ENCODE measurements at places on chromosomes 1 and 21.
A peak's percentile ranks its signal among the peaks of the same experiment; 100 is the strongest.

DNA sequence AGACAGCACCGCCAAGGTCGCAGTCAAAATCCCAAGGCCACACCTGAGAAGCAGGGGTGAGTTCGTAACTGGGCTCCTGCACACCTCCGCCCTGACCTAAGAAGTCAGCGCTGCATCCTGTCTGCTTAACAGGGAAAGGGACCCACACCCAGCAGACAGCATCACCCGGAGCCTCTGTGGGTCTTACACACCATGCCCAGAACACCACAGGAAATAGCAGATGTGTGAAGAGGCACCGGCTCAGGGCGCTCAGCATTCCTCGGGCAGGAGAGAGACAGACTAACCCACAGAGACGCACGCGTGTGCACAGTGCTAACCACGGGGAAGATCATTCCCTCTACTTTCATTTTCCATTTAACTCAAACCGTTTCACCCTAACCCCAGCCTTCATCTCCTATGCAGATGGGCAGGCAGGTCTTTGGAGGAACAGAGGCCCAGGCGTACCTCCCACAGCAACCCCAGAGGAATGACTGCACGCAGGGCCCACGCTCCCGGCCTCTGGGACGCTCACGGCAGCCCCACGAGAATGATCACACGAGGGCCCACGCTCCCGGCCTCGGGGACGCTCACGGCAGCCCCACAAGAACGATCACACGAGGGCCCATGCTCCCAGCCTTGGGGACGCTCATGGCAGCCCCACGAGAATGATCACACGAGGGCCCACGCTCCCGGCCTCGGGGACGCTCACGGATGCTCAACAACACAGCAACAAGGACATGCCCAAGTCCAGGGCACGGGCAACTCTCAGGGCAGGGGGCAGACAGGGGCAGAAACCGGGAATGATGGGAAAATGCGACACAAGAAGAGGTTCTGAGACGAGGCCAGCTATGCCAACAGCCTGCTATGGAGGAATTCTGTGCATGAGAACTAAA, 20.9 kb downstream of the POFUT2 start:
- no peak for DNase-seq

- peak; percentile 52 for DNase-seq
Observed at GRCh38 chr1:6245869-6246496, 2.0 kb downstream of the HES3 start.

DNA sequence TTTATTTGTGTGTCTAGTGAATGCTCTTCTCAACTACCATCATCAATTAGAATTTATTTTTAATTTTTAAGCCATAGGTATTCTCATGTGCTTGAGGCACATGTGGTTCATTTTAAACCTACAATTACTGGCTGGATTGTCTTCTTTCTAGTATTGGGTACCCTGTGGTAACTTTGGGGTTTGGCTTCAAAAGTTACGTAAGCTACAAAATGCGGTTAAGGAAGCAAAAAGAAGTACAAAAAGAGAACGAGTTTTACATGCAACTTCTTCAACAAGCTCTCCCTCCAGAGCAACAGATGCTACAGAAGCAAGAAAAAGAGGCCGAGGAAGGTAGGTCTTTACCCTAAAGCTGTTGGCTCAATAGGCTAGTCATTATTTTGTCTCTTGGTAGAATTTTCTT, 25.8 kb downstream of the MACO1 start:
- no peak for DNase-seq

GRCh38 chr1:61361931-61362330, 279.6 kb downstream of the NFIA start:
- no peak for DNase-seq

GRCh38 chr1:27581823-27582243, 22.1 kb downstream of the AHDC1 start:
- no peak for DNase-seq

DNA sequence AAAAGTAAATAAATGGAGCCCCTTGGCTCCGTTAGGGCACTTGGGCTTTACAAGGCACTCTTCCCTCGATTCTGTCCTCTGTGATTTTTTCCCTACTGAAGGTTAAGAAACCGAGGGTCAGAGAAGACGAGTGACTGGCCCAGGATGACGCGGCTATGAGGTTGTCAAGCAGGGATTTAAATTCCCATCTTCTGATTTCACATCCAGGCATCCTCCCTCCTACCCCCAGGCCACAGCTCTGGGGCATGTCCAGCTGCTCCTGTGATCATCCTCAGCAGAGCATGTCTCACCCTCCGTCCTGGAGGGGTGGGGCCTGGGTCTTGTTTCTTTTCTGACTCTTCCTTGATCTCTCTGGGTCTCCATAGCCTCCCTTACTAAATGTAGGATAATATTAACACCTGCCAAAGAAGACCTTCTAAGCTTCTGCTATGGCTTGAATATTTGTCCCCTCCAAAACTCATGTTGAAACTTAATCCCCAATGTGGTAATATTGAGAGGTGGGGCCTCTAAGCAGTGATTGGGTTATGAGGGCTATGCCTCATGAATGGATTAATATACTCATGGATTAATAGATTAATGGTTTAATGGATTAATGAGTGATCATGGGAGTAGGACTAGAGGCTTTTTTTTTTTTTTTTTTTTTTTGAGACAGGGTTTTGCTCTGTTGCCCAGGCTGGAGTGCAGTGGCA, 4.6 kb downstream of the CRYBG2 start:
- DNase-seq: no peak

DNA sequence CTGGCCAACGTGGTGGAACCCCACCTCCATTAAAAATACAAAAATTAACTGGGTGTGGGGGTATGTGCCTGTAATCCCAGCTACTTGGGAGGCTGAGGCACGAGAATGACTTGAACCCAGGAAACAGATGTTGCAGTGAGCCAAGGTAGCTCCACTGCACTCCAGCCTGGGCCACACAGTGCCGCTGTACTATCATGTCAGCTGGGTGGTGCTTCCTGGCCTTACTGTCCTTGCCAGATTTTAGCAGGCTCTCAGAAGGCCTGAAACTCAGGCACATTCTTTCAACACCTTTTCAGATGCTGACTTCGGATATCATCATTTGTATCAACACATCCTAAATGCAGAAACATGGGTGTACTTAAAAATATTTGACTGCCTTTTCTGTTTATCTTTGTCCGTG, 31.6 kb upstream of the NBL1 start:
- no peak for DNase-seq

DNA sequence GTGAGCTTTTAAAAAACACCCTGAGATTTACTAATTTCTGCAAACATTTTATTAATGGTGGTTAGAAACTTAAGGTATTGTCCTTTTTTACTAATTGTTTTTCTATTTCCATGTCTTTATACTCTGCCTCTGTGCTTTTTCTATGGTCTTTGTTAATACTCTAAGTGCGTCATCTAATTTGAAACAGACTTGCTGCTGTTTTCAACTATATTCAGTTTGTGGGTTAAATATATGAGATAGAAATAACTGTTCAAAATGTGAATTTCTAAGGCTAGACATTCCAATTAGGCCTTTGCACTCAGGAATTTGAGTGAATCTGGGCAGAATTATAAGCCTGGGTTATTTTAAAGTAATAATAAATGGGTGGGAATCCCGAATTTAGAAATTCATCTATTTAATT, 82.4 kb upstream of the COL11A1 start:
- DNase-seq: no peak

DNA sequence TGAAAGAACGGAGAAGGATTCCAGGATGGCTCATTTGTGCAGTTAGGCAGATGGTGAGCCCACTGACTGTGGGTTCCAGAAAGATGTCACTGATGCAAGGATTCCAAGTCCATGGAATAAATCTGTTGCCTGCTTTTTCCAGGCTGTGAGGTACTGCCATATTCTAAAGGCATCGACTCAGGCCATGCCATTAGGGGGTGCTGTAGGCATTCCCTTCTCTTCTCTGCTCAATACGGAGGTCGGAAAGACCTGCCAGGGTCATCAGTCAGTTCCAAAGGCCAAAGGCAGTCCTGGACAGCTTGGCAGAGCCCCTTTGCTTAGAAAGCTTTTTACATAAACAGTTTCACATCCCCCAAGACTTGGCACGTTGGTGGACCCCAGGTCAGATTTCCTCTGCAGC, 31.7 kb upstream of the TMEM125 start:
- DNase-seq: peak; percentile 28

DNA sequence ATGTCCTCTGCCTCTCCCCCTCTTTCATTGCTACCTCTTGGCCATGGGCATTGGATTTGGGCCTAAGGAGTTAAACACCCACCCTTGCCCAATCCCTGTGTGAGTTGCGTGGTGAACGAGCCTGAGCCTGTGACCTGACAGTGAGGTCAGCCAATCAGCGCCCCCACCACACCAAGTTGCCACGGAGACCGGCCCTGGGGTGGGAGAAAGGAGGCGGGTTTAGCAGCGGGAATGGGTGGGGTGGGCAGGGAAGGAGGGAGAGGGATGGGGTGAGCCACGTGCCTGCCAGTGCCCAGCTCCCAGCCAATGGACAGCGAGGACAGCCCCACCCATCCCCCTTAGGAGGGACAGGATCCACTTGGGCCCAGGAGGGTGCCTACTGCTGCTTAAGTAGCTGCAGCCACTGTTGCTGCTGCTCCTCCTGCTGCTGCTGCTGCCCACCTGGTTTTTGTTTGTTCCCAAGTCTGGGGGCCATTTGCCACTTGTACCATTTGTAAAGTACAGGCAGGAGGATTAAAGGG, 9.5 kb downstream of the ZBTB7B start:
- no peak for DNase-seq

- no peak for DNase-seq
Observed at GRCh38 chr1:73673971-73674370, 524.0 kb downstream of the LRRIQ3 start.

DNA sequence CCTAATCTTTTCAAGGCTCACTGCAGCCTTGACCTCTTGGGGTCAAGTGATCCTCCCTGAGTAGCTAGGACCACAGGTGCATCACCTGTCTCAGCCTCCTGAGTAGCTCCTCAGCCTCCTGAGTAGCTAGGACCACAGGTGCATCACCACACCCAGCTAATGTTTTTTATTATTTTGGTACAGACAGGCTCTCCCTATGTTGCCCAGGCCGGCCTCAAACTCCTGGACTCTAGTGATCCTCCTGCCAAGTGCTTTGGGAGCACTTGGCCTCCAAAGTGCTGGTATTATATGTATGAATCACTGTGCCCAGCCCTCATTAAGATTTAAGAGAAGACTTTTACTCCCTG, 58.5 kb upstream of the S1PR1 start:
- DNase-seq: no peak

DNA sequence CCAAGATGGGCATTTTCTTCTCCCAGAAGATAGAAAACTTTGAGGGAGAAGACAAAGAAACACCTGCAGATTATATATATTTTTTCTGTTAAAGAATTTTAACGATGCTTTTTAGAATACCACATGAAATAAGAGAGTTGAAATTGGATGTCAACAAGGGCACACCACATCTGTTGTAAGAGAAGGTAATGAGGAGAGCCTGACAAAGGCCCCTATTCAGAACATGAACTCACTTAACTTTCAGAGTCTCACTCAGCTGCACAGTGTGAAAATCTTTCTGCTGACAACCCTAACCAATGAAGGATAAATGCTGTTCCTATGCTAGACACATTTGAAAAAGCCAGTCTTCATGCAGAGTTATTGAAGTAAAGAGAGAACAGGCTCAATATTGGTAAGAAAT, 7.3 kb downstream of the KRTAP22-2 start:
- DNase-seq: no peak

DNA sequence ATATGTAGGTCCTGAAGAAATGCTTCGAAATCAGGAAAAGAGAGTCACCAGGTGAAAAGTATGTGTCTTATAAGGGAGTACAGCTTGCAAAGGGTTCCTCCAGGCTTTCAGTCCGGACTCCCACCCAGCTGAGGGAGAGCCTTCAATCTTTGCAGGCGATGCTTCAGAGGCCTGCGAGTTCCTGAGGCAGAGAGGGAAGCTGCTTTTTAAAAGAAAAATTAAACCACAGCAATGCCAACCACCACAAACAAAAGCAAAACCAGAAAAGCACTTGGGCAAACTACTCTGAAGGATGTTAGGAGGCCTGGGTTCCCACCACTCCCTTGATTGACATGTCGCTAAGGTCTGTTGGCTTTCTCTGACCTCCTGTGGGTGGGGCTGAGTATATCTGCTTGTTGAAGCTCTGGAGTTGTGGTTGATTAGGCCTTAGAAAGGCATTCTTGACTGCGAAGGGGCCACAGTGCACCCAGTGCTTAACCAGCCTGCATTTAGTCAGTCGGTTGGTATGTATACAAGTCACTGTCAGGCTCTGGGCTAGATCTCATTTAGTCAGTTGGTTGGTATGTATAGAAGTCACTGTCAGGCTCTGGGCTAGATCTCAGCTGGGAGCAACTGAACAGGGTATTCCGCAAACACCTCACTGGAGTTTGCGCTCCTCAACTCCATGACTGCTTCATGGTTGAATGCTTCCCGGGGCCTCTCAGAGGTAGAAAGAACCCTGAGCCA, 1.2 kb downstream of the NIPAL3 start:
- no peak for DNase-seq

DNA sequence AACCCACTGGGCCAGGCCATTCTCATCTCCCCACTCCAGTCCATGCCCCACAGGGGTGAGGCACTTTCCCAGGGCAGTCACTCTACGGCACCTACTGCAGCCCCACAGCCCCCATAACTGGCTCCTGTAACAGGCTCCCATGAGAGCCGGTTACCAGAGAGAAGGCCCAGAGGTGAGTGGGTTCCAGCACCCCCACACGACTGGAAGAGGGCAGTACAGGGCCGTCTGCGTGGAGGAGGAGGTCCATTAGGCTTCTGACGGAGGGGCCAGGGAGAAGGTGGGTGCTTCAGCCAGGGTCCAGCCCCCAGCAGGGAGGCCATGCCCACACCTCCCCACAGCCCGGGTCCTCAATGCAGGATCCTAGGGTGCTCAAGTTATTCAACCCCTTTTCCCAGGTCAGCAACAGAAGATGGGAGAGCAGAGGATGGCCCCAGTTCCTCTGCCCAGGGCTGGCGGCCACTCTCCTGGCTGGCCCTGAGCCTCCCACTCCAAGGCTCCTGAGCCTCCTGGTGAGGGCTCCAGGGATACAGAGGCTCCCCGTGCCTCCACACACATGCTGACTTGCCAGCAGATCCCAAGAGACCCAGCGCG, 1.6 kb downstream of the ACAP3 start:
- no peak for DNase-seq

DNA sequence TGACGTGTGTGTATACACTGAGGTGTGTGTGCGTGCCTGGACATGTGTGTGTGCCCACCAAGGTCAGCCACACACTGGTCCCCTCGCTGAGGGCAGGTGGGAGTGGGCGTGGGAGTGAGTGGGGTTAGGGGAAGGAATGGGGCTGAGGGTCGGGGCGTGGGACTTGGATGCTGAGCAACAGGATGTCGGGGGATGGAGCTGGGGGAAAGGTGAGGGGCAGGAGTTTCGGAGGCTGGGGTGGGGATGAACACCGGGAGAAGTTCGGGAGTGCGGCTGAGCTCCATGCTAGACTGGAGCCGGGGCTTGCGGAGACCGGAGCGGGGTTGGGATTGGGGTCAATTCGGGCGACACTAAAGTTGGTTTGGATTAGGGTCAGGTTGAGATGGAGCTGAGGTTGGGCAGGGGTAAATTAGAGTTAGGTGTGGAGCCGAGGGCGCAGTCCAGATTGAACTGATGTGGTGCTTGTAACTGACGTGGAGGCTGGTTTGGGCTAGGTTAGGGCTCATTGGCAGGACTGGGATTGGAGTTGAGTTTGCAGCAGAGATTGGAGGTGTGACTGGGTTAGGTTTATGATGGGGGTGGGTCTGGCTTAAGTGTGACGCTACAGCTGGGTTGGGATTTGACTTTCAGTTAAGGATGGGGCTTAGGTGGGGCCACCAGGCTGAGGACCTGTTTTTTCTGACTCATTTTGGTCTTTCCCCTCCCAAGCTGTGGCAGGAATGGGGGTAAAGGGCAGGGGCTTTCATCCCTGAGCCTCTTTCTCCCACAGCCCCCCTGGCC, 3.3 kb upstream of the GUCA2A start:
- DNase-seq: no peak

Measured in SHP77 (cell line).